ENCODE measurements at places on chromosomes 7 and 10. TPM values are rescaled to one million over a fixed set of nuclear protein-coding genes. Genes with fewer than 3 reads are reported as not detected.

Gene SLC12A9
- polyA plus RNA-seq: 6.0 TPM

Gene CYP2E1
- polyA plus RNA-seq: not detected

Gene TMEM26
- polyA plus RNA-seq: not detected

DNA sequence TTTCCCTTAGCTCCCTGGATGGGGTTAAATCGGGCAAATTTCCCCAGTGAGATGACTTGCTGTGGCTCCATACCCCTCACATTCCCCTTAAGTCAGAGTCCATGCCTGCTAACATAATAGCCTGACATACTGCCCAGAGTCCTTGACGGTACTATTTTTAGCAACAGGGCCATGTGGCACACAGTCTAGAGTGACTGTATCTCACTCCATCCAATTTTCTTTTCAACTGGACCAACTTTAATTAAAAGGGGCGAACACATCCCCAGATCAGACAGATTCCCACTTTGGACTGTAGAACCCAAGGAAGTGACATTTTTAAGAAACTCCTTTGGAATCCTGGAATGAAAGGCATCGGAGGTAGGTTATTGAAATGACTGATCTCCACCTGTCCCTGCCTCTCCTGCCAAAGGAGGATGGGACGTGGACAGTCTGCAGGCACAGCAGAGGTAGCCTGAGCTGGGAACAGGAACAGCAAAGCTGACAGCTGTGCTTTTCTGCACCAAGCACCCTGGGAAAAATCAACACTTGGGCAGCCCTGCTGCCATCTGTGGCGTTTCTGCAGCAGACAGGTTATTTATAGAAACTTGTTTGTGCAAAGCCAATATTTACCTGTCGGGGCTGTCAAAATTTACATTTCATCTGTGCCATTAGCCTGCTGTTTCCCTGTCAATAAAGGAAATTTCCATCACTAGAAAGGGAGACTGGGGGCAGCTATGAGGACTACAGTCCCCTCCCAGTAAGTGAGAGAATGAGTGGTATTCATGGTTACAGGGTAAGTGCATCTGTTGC is 221.5 kb upstream of the AOAH start:
- no peak for DNase-seq

Data from CD4-positive, CD25-positive, alpha-beta regulatory T cell (primary cell).